ENCODE measurements at places on chromosomes 3 and 15.

GRCh38 chr3:64621726-64622395 lies 65.9 kb downstream of the ADAMTS9 start:
- no peak for DNase-seq

DNA sequence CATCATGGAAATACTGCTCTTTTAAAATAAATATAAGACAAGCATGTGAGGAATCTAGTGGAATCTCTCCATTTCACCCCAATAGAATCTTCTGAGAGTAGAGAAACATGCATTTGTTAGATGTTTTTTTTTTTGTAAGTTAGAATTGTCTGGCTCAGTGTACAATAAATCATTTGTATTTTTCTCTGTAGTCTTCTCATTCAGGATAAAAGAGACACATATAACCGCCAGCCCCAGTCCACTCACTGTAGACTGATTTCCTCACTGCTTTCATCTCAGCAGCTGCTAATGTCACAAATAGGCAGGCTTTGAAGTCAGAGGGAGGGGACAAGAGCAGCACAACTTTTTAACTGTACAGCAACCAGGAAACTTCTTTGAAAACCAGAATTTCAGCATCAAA lies 140.2 kb upstream of the RBMS3 start:
- DNase-seq = no peak

DNA sequence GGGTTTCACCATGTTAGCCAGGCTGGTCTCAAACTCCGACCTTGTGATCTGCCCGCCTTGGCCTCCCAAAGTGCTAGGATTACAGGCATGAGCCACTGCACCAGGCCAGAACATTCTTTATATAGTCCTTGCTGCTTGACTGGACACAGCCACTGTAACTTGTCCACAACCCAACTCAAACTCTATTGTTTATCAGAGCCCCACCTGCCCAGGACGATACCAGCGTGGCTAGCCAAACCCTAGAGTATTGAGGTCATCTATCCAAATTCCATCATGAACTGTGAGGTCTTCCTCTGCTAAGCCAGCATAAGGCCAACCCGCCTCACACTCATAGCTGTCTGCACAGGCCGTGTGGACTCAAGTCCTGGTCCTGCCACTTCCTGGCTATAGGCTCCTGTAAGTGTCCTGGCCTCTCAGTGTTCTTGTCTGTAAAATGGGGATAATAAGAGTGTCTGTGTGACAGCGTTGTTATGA lies 63.9 kb downstream of the DAPK2 start:
- DNase-seq = no peak

GRCh38 chr3:116314476-116314875 lies 130.8 kb downstream of the LSAMP start:
- no peak for DNase-seq

DNA sequence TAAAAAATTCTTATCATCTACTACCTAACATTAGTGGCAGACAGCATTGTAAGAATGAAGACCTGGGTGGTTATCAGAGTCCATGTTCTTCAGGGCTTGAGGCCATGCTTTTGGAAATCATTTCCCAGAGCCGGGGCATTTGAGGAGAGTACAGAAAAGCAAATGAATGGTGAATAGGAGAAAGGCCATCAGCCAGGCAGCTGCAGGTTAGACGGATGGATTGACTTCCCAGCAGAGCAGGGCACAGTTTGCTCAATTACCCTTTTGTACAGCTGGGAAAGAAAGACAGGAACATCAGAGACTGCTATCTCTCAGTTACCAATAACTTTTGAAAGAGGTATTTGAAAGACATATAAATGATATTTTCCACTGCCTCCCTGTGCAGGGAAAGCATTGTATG lies 135.6 kb downstream of the ALCAM start:
- DNase-seq = no peak

DNA sequence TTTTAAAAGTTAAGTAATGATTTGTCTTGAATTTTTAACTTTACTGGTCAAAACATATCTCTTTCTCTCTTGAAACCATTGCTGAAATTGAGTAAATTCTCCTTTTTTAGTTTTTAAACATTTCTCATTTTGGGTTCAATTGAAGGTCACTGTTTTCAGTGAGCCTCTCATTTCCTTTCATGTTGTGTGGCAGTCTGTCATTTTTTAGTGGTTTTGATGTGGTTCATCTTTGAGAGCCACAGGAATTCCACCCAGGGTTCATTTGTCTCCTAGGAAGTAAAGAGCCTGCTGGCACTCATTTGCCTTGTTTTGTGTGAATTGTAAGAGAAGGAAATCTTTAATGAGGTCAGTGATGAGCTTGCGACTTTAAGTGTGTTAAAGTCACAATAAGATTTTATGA lies 10.4 kb downstream of the CLDN11 start:
- DNase-seq = no peak

DNA sequence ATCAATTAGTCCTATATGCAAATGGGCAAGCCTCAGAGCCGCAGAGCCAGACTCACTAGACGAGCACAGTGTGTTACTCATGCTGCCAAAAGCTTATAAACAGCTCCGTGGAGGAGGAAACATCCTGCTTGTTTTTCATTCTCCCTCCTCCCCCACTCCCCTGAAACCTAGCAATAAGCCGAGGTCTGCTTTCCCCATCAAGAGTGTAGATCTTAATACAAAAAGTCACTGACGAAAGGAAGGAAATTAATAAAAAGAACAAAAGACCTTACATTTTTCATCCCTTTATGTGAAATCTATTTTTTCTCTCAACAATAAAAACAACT lies 88.5 kb downstream of the XXYLT1 start:
- DNase-seq = no peak

- DNase-seq = peak; percentile 21
Observed at GRCh38 chr15:74988007-74988800, 7.2 kb upstream of the SCAMP5 start.

GRCh38 chr15:90812171-90812957 lies 56.0 kb upstream of the FURIN start:
- no peak for DNase-seq

GRCh38 chr3:112718516-112718915 lies 77.6 kb upstream of the CCDC80 start:
- no peak for DNase-seq

GRCh38 chr3:945738-946137 lies 147.1 kb upstream of the CNTN6 start:
- DNase-seq = no peak

Data from NCI-H345 (cell line).